Fibroblast of skin of back (primary cell): ENCODE measurements at places on chromosomes 7 and 10.

GRCh38 chr10:91007655-91008054 lies 86.8 kb upstream of the ANKRD1 start:
- DNase-seq: no peak

GRCh38 chr7:150997075-150997511 lies 6.3 kb downstream of the NOS3 start:
- DNase-seq: no peak

- DNase-seq: no peak
Observed at GRCh38 chr7:5793361-5794072, 12.1 kb upstream of the RNF216 start.

DNA sequence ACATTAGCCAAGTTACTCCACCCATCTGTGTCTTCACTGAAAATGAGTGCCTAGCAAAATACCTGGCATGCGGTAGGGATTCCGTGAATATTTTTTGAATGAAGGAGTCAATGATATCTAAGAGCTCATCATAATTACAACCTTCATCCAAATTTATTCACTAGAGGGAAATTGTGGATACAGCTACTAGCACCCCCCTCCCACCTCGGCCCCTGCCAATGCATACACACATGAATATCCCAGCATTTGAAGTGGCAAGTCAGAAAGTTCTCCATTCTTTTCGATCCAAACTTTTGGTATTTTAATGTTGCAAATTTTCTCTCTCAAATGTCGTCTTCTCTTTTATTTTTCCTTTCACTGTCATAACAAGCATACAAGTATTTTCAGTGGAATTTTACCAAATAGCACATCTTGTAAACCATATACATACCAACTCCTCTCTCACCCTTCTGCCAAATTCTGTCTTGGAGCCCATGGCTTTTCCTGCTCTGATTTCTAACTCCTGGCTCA lies 164.3 kb downstream of the GRID1 start:
- no peak for DNase-seq

- DNase-seq: no peak
Observed at GRCh38 chr7:116449950-116450349, 49.6 kb upstream of the CAV2 start.

- DNase-seq: no peak
Observed at GRCh38 chr7:55013851-55014250, 5.0 kb upstream of the EGFR start.

GRCh38 chr10:50561266-50561665 lies 62.5 kb downstream of the SGMS1 start:
- DNase-seq: peak; percentile 72

GRCh38 chr7:84447636-84448293 lies 253.2 kb upstream of the SEMA3A start:
- DNase-seq: no peak

GRCh38 chr10:101444058-101444898 lies 90.3 kb downstream of the BTRC start:
- peak; percentile 6 for DNase-seq

- no peak for DNase-seq
Observed at GRCh38 chr10:28652106-28652505, 25.2 kb upstream of the BAMBI start.

- no peak for DNase-seq
Observed at GRCh38 chr7:31919678-31920369, 150.4 kb downstream of the PDE1C start.

DNA sequence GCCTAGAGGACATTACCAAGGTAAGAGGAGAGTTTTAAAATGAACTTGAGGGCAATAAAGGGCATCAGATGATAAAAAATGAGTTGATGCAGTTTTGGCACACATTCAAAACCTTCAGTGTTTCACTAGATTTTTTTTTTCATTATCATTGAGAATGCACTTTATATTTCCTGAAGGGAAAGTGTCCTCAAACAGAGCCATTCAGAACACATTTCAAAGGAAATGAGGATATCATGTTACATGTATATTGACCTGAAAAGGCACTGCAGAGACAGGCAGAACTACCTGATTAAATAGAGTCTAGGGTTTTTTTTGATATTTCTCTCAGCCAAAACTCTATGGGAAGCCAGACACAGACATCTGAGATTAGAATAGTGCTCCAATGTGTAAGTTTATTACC lies 454.0 kb downstream of the NEBL start:
- no peak for DNase-seq

DNA sequence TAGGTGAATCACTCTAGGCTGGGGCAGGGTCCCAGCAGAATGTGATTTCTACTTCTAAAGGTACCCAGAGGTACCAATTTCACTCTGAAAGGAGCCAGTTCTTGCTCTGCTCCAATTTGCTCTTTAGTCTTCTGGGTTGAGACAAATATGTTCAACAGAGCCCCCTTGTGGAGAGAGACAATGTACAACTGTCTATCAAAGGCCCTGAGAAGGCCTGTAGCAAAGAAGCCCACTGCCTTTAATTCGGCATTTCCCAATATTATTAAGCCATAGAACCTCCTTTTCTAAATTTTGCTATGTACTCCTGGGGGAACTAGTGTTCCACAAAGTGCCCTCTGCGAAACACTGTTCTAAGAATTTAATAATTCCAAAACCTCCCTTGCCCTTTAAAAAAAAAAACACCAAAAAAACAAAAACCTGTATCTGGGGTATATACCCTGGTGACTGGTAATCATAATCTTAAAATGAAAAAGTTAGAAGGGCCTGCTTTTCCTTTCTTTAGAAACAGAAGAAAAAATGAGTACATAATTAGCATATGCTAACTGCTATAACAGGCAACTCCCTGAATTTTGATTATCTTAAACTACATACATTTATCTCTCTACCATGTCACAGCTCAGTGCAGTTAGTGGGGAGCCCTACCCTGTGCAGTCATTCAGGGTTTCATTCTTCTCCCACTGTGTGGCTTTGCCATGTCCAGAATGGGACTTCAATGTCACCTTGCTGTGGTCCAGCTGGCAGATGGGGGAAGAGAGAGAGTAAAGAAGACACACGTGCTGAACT lies 160.9 kb upstream of the BMPER start:
- DNase-seq: no peak
